Lower lobe of right lung (tissue), 2 donors: ENCODE measurements at places on chromosomes 5 and 9. TPM values are rescaled to one million over a fixed set of nuclear protein-coding genes. Genes with fewer than 3 reads are reported as not detected.

DNA sequence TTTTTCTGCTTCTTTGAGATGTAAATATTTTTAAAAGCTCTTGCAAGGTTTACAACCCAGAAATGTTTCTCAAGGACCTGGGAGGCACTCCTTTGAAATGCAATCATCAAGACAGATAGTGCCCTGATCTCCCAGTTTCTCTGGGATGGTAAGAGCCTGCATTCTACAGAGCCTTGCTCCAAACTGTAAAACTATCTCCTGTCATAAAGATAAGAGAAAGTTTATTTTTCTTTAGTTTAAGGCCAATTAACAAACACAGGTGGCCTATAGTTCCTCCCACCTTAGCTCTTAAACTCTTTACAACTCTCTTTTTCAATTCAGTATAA, 1231.1 kb upstream of the NUDT12 start:
- H3K4me3 ChIP-seq: no peak overlapping the region
- no peak overlapping the region for H3K27ac ChIP-seq
- no peaks in the 10 kb centered on the region for H3K4me1 ChIP-seq
- H3K27me3 ChIP-seq: no peaks in the 10 kb centered on the region

DNA sequence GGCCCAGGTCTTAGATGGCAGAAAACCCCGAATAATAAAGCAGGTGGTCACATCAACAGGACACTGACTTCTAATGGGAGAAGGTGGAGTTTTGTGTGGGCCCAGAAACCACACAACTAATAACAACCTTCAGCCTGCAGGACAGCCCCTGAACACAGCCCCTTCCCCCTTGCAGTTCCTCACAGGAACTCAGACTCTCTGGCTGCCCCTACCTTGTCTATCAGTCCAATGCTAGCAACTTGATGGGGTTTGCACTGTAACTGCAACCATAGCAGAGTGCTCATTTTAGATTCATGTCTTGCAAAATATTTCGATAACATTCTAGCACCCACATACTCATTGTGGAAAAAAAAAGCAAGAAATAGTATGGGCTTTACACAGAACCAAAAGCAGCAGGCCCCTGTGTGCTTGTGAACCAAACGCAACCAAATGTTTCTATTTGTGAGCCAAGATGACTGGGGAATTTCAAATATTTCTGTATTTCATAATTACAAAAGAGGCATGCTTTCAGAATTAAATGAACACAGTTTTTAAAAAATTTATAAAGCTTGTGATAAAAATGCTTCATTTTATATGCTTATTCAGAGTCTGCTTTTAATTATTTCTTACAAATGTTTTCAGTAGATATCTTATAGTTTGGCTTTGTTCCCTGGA, 62.7 kb upstream of the PDE4D start:
- H3K27ac ChIP-seq: no peak overlapping the region
- H3K27me3 ChIP-seq: no peaks in the 10 kb centered on the region
- H3K36me3 ChIP-seq: no peaks in the 10 kb centered on the region
- no peak for DNase-seq

DNA sequence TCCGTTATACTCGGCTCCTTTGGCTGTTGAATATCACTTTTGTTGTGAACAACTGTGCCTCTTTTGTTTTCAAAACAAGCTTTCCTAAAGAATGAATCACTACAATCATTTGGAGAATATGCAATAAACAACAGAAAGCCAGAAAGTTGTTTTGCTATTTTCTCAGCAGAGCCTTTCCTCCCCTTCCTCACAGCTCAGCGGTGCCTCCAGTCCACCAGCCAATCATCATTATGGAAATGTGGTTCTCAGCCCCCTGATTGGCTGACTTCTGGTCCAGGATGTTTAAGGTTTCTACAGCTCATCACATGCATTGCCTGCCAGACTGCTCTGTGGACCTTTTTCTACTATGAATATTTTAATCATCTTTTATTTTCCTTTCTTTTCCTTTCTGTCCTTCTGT, 9.1 kb upstream of the ZNF608 start:
- H3K27ac ChIP-seq: no peak overlapping the region
- no peaks in the 10 kb centered on the region for H3K27me3 ChIP-seq
- no peaks in the 10 kb centered on the region for H3K4me1 ChIP-seq
- H3K4me3 ChIP-seq: no peak overlapping the region
- no peaks in the 10 kb centered on the region for H3K36me3 ChIP-seq

DNA sequence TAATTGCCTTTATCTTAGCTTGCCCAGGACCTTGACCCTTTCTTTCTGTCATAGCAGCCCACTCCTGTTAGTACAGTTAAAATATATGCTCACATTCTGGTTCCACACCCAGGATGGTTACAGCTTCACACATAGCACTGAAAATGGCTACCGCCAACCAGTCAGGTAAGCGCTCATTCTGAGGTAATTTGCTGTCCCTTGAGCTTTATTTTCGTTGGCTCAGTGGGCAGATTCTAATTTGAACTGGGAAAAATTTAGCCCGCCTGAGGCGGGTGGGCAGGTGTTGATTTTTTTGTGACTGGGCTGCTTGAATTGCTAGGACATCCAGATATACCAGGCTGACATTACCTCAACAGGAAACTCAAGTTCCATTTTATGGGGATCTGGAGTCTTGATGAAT, 137.5 kb downstream of the KCTD16 start:
- no peak overlapping the region for H3K27ac ChIP-seq
- no peak for DNase-seq
- no peaks in the 10 kb centered on the region for H3K36me3 ChIP-seq
- no peaks in the 10 kb centered on the region for H3K27me3 ChIP-seq
- no peak overlapping the region for H3K4me3 ChIP-seq
- H3K4me1 ChIP-seq: no peaks in the 10 kb centered on the region

GRCh38 chr9:112554516-112554915, 67.9 kb downstream of the KIAA1958 start:
- H3K4me3 ChIP-seq: no peak overlapping the region
- no peaks in the 10 kb centered on the region for H3K27me3 ChIP-seq
- no peak for DNase-seq
- peaks cover 3% of the 10 kb centered on the region for H3K4me1 ChIP-seq

DNA sequence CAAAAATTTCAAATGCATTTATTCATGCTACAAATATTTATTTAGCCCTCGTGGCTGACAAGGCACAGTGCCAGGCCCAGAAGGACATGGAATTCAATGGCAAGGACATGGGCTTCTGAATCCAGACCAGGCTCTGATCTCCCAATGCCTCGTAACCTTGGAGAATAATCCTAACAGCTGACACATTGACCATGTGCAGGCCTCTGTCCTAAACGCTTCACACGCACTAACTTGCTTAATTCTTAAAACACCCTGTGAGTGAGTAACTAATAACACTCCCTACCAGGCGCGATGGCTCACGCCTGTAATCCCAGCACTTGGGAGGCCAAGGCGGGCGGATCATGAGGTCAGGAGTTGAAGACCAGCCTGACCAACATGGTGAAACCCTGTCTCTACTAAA, 33.2 kb downstream of the MYO10 start:
- H3K36me3 ChIP-seq: no peaks in the 10 kb centered on the region
- no peak overlapping the region for H3K27ac ChIP-seq
- H3K4me1 ChIP-seq: peaks cover 24% of the 10 kb centered on the region
- DNase-seq: no peak

DNA sequence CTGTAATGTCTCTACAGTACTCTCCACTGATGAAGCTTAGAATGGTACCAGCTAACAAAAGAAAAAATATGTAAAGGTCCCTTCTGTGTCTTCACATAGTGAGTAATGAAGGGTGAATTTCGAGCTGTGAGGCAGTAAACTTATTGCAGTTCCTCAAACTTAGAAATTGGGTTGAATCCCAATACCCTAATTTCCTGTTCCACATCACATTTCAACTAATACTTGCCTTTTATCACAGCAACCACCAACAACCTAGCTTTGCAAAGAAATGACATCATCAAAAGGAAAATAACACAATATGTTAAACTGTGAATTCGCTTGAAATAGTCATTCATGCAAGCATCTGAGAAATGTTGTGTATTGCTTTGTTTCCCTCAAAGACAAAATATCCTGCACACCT, 9.4 kb upstream of the TNFAIP8 start:
- no peaks in the 10 kb centered on the region for H3K36me3 ChIP-seq
- DNase-seq: no peak
- H3K27me3 ChIP-seq: no peaks in the 10 kb centered on the region
- no peak overlapping the region for H3K4me3 ChIP-seq
- peaks cover 25% of the 10 kb centered on the region for H3K4me1 ChIP-seq
- H3K27ac ChIP-seq: no peak overlapping the region

GRCh38 chr5:4018007-4018406, 422.4 kb downstream of the IRX1 start:
- DNase-seq: no peak
- H3K4me1 ChIP-seq: peaks cover 16% of the 10 kb centered on the region
- no peak overlapping the region for H3K4me3 ChIP-seq
- no peaks in the 10 kb centered on the region for H3K27me3 ChIP-seq
- no peaks in the 10 kb centered on the region for H3K36me3 ChIP-seq

- no peak overlapping the region for H3K27ac ChIP-seq
- DNase-seq: no peak
- H3K4me3 ChIP-seq: no peak overlapping the region
- H3K4me1 ChIP-seq: no peaks in the 10 kb centered on the region
- H3K36me3 ChIP-seq: no peaks in the 10 kb centered on the region
- no peaks in the 10 kb centered on the region for H3K27me3 ChIP-seq
Measured at GRCh38 chr5:59416026-59416425, 477.5 kb downstream of the PDE4D start.

DNA sequence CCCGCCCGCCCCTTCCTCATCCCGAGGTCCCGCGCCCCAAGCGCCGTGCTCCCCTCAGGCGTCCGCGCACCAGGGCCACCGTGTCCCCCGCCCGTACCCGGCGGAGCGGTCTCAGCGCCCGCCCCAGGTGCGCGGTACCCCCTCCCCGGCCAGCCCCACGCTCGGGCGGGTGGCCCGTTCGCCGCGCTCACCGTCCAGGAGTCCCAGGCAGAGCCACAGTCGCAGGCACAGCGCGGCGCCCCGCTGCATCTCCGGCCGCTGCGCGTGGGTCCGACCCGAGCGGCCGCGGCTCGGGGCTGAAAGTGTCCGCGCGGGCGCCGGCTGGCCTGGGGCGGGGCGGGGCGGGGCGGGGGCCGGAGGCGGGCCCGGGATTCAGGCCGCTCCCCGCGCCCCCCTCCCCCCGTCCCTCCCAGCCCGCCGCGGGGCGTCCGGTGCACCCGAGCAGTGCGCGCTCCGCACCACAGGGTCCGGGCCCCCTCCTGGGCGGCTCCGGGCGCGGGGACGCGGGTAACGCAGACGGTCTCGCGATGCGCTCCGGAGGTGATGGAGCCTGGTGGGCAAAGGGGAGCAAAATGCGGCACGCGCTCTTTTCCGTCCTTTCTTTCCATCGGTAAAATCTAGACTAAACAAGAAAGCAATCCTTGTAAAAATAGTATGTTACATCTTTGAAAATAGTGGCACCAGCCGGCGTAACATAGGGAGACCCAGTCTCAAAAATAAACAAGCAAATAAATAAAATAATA, at the start of gene FLT4:
Gene FLT4 (minus strand): TSS at position 304 of the 743 bp plus-strand sequence. CDS start 55 bp downstream, at position 249.
- H3K4me1 ChIP-seq: peaks cover 8% of the 10 kb centered on the region
- no peak for DNase-seq
- H3K36me3 ChIP-seq: no peaks in the 10 kb centered on the region

DNA sequence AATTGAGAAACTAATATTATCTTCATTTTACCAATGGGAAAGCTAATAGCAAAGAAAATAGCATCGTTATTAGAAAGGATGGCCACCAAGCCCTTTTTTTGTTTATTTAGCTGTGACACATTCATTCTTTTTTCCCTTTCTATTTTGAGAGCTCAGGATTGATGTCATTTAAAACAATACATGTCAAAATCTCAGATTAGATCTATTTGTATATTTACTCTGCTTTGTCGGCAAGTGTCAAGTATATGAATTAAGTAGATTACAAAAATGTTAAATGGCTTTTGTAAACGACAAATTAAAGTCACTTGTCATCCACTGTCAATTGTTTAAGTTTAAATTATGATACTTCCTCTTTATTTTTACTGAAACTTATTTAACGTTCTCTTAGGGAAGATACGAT, 118.9 kb downstream of the PAM start:
- H3K27me3 ChIP-seq: no peaks in the 10 kb centered on the region
- DNase-seq: no peak
- H3K4me3 ChIP-seq: no peak overlapping the region
- no peak overlapping the region for H3K27ac ChIP-seq
- H3K4me1 ChIP-seq: no peaks in the 10 kb centered on the region
- H3K36me3 ChIP-seq: no peaks in the 10 kb centered on the region

DNA sequence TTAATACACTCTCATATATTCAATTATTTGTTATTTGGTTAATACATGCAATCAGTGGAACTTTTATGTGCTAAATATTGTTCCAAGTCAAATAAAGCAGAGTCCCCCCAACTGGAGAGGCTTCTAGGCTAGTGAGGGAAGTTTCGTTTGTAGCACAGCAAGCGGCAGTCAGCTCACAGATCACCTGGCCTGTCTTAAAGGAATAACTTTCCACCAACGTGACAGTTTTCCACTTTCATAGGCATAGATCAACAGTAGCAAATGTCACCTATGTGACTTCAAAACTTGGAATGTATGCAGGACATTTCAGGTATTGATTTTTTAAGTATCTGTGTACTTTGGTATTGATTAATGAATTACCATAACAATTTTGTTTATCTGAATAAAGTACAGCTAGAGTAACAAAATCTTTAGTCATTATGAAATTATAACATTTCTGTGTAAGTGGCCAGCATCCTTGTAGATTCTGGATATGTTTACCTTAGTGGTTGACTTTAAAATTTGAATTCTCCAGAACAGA, 129.7 kb upstream of the VCAN start:
- no peak overlapping the region for H3K4me3 ChIP-seq
- no peaks in the 10 kb centered on the region for H3K36me3 ChIP-seq
- peaks cover 12% of the 10 kb centered on the region for H3K4me1 ChIP-seq
- no peaks in the 10 kb centered on the region for H3K27me3 ChIP-seq
- DNase-seq: no peak
- no peak overlapping the region for H3K27ac ChIP-seq

DNA sequence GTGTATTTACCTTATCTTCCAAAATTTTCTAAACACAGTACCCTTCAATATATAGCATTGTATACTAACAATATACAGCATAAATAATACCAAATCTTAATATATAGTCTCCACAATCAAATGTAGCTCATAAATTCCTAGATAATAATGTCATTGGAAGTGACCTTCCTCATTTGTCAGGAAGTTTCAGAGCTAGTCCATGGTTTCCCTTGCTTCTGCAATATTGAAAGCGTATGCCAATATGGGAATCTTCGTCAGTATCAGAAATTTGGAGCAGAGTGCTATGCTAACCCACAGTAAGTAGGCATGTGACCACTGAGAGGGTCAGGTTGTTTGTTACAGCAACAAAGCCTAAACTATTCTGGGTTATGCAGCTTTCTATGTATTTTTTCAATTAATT, 774.9 kb upstream of the CDH10 start:
- H3K27ac ChIP-seq: no peak overlapping the region
- H3K4me1 ChIP-seq: no peaks in the 10 kb centered on the region
- no peak overlapping the region for H3K4me3 ChIP-seq
- no peaks in the 10 kb centered on the region for H3K36me3 ChIP-seq
- DNase-seq: no peak

GRCh38 chr5:52134013-52134650, 653.6 kb upstream of the ITGA1 start:
- no peak for DNase-seq
- no peaks in the 10 kb centered on the region for H3K4me1 ChIP-seq
- H3K4me3 ChIP-seq: no peak overlapping the region
- no peaks in the 10 kb centered on the region for H3K27me3 ChIP-seq

- no peak overlapping the region for H3K4me3 ChIP-seq
- no peaks in the 10 kb centered on the region for H3K27me3 ChIP-seq
- no peak for DNase-seq
- no peak overlapping the region for H3K27ac ChIP-seq
- H3K4me1 ChIP-seq: no peaks in the 10 kb centered on the region
Measured at GRCh38 chr9:137467161-137467581, 8.0 kb upstream of the NSMF start.

CARD6 gene
- 24.3 TPM for total RNA-seq

KIF3A gene
- total RNA-seq: 10.8 TPM

GABRA6 gene
- total RNA-seq: not detected

DUSP1 gene
- total RNA-seq: 367 TPM

OBP2B gene
- total RNA-seq: not detected

FAM200C gene
- 6.1 TPM for total RNA-seq

ADCY2 gene
- total RNA-seq: 0.59 TPM

IRX4 gene
- total RNA-seq: not detected
